ENCODE measurements at places on chromosomes 4 and X.

DNA sequence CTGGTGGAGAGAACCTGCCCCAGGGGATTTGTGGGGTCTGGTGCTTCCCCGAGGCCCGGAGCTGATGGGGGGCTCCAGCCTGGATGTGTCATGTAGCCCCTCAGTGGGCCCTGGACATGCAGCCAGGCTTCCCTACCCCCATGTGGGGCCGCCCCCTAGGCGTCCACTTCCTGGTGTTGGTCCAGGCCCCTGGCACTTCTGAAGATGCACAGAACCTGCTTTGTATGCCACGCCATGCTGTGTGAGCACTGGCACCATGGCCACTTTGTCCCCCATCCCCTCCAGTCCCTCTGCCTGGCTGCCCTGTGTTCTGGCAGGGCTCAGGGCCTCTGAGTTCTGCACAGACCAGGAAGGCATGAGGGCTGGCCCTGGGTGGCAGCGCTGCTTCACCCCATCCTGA lies 29.2 kb downstream of the WFS1 start:
- no peak for DNase-seq

- no peak for DNase-seq
These were observed 29.2 kb downstream of the GRID2 start for GRCh38 chr4:92333016-92333415.

DNA sequence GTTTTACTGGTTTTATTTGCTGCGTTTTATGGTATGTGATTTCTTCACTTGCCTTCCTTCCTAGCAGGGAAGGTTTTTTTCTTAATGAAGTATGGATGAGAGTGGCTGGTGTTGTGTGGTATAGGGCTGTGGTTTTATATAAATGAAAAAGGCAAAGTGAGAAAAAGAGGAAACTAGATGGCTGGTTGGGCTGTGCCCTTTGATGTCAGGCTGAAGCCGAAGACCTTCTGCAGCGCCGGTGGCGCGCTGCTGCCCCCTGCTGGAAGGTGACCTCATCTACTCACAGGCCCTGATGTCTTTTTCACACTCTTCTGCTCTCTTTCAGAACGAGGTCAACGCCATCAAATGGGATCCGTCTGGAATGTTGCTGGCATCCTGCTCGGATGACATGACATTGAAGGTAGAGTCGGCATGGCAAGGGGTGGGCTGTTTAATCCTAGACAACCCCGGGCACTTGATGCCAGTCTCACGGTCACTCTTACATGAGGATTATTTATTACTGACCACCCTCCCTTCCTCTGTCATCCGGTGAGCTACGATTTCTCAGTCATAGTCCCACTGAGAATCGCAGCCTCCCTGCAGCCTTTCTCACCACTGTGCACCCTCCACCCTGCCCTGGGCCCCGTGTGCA lies 56.6 kb downstream of the GPR143 start:
- DNase-seq, result peak; percentile 82

GRCh38 chrX:148658115-148658730 lies 157.8 kb downstream of the AFF2 start:
- no peak for DNase-seq

- no peak for DNase-seq
These were observed 12.2 kb downstream of the RNF150 start for GRCh38 chr4:141121101-141121500.
